ENCODE measurements at places on chromosomes 2 and 18.

DNA sequence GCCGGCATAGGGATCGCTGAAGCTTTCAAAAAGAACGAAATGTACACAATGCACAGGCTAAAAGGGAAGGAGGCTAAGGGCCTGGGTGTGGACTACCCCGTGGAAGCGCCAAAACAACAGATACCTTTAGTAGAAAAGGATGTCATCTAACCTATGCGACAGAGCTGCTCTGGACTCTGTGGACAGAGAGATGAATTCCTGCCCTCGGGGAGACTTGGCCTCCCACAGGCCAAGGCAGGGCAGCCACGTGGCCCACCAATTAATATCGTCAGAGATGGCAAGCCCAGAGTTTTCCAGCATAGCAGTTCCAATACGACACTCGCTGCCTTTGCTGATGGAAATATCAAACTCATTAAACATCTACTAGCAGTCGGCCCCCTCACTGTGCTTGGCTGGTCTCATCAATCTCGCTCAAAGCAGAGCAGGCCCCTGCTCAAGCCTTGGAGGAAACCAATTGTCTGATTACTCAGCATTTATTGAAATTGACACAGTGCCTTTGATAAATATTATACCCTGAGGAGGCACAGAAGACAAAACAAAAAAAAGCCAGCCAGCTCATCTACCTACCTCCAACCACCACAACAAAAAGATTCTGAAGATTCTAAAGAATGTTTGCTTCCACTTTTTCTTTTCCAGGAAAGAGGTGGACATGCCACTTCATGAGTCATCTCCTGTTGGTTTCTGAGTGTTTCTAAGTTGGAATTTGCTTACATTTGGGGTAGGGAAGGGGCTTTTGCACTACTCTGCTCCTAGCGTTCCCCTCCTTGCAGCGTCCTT is 79.0 kb upstream of the ACAA2 start:
- DNase-seq, result no peak

DNA sequence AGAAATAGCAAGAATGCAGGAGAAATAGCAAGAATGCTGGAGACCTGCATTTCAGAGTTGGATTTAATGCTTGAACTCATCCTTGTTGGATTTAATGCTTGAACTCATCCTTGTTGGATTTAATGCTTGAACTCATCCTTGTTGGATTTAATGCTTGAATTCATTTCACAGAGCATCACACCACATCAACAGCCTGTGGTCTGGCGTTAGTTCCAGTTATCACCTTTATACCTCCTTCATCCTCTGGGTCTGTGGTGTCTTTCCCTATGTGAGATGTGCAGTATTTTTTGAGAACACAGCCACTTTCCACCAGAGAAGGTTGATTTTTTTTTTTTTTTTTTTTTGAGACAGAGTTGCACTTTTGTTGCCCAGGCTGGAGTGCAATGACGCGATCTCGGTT is 546.4 kb upstream of the SOX11 start:
- DNase-seq, result no peak

DNA sequence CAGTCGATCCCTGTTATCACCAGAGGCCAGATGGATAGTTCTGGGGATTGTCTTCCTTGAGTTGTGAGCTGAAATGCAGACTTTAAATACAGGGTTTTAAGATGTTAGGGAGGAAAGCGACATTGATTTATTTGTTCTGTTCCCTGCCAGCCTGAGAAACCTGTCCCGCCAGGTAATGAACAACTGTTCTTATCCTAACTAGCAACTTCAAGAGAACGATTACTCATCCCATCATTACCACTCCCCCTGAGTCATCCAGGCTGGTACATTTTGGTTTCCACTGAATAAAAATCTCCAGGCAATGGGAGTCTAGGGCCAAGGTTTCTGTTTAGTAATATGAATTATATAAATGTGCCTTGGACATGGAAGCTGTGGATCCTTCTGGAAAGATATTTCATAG is 131.2 kb downstream of the LYPD6B start:
- no peak for DNase-seq

DNA sequence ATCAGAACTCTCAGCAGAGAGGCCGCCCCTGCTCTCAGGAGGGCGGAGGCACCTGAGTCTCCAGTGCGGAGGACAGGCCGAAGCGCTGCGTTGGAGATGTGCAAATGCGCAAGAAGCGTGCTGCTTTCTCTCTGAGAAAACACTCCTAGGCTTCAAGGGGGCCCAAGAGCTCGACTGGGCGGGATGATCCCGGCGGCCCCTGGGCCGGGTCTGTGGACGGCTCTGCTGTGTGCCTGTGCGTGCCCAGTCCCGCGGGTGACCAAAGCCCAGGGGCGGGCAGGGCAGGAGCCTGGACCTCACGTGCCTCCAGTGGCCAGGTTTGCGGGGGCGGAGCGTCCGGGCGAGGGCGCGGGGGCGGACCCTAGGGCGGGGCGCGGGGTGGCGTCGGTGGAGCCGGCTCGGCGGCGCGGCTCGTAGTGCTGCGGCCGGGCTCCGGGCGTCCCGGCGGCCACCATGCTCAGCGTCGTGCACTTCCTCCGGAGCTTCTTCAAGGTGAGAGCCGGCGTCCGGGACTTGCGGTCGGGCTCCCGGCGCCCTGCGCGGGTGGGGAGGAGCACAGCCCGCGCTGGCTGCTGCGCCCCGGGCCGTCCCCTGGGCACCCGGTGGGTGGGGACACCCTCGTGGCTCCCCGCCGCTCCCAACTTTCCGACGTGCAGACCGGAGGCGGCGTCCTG is at the start of gene ARHGEF4:
TSS of gene ARHGEF4 (plus strand) at position 414 of the 674 bp plus-strand sequence. CDS start at position 454, 40 bp downstream.
- no peak for DNase-seq

DNA sequence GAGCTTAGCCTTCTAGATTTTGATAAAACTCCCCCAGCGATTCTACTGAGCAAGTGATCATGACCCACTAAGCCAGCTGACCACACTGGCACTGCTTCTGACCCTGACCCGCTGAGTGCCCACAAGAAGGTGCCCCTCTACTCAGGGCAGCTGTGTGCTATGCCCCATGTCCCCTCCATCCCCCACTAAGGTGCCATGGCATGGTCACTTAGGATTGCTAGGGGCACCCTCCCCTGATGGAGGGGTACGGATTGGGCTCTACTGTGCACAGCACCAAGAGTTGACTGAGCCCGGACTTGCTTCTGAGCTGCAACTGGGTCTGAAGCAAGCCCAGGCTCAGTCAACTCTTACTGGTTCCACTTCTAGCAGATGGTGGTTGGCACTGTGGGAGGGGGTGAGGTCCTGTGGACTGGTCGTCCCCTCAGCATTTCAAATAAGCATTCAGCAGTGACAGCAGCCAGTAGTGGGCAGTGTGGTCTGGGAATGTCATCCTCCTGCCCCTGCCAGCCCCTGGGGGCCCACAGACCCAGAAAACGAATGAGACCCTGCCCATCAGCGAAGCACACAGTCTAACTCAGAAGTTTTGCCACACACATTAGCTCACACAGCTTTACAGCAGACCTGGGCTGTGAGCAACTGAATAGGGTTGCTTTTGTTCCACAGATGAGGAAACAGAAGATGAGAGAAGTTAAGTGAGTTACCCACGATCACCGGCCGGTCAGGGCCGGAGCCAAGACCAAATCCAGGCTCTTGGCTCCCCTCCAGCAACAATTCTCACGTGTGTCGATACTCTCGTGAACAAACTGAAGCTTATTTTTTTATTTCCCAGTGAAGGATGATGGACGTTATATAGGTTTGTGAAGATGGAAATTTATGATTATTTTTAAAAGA is 52.1 kb upstream of the FOSL2 start:
- no peak for DNase-seq

DNA sequence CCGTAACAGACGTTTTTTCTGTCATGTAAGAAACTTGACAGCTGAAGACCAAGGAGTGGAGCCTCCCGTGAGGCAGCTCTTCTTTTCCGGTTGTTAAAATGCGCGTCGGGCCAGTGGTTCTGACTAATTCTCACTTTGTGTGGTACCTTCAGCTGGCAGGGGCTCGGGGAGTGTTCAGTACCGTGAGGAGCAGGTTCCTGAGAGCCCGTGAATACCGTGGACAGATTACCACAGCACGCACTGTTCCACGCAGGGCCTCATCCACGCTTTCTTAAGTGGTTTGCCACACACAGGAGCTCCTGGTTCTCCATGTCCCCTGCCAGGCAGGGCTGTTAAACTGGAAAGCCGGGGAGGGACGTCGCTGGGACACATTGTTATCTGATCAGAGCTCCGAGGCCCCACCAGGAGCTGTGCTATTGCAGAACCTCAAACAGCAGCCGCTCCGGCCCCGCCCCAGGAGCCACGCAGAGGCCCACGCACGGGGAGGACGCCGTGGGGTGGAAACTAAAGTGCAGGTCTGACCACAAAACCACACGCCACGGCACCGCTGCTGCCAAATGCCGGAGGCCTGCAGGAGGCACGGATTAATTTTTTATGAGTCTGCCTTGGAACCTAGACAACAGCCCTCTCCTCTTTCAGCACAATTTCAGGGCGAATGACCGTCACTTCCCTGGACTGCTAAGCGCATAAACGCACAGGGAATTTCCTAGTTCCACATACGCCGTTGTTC is 43.3 kb downstream of the NFATC1 start:
- DNase-seq, result no peak

DNA sequence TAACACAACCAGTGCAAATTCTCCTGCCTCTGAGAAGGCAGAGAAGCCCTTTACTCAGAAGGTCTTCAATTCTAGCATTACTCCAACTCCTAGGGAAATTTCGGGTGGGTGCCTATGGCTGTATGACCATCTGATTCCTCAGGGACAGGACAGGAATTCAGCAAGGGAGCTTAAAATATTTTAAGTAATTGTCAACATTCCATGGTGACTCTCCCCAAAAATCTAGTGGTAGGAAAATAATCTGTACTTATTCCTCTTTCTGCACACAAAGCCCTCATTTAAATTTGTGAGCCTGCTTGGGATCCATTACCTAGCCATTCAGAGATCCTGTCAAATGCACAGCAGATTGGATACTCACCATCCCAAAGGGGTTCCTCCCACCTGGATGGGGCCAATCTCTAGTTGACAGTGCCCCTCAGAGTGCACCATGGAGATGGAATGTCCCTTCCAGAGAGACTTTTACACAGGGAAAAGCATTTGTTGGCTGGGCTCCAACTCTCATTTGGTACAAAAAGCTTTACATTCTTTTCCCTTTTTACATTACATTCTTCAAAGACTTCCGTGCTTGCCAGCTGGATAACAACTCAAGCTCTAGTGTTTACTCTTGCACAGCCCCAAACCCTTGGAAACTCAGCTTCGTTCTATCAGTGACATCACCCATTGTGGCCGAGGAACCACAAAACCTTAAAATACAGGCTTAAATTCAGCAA is 3.1 kb upstream of the TMEM150A start:
- no peak for DNase-seq

GRCh38 chr18:57959278-57959677 is 84.7 kb upstream of the NEDD4L start:
- no peak for DNase-seq

DNA sequence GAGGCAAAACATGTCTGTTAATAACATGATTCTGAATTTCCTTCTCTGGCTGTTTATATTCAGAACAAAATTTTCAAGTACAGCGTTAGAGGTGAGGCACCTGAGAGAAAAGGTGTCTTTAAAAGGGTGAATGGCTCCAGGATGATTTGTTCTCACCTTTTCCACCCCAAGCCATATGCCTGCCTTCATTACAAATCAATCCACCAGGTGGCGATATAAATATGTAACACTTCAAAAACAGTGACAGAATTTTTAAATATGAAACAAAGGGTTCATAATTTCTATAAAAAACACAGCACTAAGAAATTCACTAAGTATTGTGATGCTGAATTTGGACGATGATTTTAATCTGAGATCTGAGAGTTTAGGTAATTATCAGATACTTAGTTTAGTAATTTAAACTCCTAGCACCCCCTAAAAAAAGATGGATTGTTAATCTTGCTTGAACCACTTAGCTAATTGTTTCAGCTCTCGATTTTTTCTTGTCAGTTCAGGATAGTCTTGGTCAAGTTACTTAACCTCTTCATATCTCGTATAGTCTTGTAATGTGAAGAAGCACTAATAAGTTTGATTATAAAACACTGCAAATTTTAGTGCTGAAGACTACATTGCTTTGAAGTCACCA is 528.8 kb downstream of the CPS1 start:
- DNase-seq, result no peak

DNA sequence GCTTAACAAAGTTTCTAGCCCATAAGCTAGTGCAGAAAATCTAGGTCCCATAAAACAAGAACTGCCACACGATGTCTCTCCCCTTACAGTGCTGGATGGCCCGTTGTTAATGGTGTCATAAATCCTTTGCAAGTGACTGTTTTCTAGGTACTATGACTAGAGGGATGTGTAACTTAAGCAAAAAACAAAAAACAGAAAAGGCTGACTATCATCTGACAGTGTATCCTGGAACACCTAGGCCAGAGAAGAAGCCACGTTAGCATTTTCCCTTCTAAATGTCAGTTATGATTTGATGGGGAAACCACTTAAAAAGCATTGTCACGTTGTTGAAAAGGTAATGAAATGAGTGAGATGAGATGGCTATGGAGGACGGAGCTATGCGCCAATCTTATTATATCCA is 2.4 kb downstream of the CASP8 start:
- DNase-seq, result no peak

DNA sequence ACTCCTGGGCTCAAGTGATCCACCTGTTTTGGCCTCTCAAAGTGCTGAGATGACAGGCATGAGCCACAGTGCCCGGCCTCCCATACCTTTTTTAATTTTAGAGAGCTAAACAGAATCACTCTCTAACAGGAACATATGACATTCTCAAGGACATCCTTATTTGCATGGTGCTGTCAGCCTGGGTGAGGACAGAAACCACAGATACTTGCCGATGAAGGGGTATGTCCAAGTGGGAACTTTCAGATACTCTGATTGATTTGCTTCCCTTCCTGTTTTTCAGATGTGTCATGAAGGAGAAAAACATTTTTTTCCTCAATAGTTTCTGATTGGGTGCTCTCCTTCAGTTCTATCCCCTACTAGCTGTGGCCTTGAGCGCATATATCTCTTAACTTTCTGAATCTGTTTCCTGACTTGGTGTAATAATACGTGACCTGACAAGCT is 49.6 kb downstream of the MYO3B start:
- DNase-seq, result no peak

DNA sequence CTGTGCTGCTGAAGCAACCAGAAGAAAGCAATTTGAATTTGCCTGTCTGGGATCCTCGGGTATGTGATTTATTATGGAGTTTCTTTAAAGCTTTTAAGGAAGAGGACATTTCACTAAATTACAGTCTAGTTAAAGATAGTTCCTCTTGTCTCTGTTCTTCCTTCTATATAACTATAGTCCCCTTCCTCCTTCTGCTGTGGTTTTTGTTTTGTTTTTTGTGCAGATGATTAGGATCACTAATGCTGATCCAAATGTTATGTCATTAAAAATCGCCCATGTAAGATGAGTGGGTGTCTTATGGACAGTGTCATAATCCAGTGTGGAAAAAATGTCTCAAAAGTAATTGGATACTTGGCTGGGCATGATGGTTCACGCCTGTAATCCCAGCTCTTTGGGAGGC is 24.7 kb downstream of the PAPOLG start:
- no peak for DNase-seq

- no peak for DNase-seq
These were observed 510.3 kb downstream of the PLCL1 start for GRCh38 chr2:198314559-198315153.

- no peak for DNase-seq
These were observed 37.0 kb upstream of the LYPD6B start for GRCh38 chr2:149001496-149001895.
